CD4-positive, alpha-beta T cell treated with Interleukin-4 for 1 hour (primary cell): ENCODE measurements at places on chromosomes 13 and 19.

DNA sequence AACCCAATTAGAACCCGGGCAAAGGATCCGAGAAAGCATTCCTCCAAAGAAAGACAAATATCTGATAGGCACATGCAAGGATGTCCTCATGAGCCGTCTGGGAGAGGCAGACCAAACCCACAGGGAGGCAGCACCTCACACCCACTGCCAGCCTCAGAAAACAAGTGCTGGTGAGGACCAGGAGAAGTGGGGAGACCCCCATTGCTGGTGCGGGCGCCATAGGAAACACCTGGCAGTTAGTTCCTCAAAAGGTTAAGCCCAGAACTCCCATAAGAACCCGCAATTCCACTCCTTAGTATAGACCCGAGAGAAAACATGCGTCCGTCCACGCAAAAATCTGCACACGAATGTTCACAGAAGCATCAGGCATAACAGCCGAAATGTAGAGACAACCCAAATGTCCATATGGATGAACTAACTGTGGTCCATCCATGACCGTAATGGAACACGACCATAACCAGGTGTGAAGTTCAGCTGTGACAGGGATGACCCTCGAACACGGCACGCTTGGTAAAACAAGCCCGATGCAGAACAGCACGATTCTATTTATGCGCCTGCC, 7.9 kb downstream of the ZNF787 start:
- peak; percentile 34 for DNase-seq

DNA sequence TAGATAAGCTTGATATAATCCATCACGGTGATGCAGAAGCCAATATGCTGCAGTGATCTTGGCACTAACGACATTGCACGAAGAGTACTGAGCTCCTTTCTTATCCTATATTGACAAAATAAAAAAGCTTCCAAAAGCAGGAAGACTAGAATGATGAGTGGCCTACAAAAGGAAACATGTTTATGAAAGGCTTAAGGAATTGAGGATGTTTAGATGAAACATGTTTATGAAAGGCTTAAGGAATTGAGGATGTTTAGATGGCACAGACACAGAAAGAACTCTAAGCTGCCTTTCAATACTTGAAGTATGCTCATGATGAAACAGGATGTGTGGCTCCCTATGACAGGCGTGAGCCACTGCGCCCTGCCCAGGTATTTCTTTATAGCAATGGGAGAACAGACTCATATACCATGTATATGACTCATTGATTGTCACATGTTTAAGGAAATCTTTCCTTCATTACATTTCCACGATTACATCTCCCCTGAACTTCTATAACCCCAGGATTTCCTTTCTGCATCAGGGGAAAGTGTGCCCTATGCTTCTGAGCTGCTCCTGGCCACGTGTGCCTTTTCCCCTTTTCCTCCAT, 690.8 kb upstream of the ARGLU1 start:
- DNase-seq: no peak

DNA sequence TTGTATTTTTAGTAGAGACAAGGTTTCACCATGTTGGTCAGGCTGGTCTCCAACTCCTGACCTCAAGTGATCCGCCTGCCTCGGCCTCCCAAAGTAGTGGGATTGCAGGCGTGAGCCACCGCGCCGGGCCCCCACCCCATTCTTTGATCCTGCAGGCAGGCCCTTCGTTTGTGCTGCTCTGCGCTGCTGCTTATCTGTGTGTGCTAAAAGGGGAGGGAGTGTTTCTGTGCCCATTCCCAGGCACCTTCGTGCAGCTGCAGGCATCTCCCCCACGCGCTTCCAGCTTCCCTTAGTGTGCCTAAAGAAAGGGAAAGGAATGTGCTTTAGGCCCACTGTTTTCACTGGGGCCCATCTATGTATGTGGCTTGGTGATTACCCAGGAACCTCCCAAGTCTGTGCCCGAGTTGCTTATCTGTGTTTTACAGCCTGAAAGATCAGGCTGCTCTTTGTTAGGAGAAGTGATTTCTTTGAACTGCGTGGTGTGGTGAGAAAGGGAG, 27.2 kb downstream of the EPN1 start:
- no peak for DNase-seq

GRCh38 chr13:107217251-107217650, 649.3 kb upstream of the ARGLU1 start:
- no peak for DNase-seq

DNA sequence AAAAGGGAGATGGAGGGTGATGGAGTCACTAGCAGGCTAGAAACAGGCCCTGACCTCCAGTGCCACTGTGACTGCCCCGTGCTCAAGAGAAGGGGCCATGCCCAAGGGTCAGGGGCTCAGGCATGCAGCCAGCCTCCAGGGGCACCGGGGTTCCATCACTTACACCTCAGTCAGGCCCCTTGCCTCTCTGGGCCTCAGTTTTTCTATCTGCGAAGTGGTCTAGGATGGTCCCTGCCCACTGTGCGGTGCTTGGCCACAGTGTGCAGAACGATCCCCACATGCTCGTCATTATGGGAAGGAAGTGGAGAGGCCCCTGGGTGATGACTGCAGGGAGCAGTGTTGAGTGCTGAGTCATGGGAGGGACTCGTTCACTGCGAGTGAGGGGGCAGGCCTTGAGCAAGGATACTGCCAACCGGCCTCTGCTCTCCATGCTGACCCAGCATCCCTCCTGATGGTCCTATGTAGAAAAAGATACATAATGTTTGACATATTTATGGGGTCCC, 23.1 kb downstream of the TMED1 start:
- peak; percentile 63 for DNase-seq

DNA sequence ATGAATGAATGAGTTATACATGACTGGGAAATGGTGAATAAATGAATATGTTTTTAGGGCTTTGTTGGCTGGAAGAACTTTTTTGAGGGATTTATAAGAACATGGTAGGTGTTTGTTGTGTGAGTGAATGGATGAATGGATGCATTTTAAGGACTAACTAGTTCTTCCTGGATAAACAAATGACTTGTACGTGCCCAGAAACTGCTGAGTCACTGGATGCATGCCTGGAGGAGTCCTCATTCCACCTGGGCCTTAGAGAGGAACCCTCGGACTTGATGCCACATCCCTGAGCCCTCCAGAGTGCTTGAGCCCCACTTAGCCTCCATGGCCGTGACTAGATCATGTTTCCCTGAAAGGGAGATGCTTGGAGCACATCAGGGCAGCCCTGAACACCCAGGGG, 153.4 kb downstream of the DPF1 start:
- no peak for DNase-seq

GRCh38 chr13:85420136-85420535, 379.1 kb downstream of the SLITRK6 start:
- no peak for DNase-seq

- no peak for DNase-seq
Measured at GRCh38 chr19:3821156-3821555, 35.0 kb upstream of the MATK start.

DNA sequence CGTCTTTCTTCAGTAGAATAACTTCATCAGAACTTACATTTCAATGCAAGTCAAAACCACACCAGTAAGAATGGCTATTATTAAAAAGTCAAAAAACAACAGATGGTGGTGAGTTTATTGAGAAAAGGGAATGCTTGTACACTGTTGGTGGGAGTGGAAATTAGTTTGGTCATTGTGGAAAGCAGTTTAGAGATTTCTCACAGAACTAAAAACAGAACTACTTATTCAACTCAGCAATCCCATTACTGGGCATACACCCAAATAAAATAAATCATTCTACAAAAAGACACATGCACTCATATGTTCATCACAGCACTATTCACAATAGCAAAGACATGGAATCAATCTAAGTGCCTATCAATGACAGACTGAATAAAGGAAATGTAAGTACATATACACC, 231.2 kb downstream of the NHLRC3 start:
- DNase-seq: no peak

DNA sequence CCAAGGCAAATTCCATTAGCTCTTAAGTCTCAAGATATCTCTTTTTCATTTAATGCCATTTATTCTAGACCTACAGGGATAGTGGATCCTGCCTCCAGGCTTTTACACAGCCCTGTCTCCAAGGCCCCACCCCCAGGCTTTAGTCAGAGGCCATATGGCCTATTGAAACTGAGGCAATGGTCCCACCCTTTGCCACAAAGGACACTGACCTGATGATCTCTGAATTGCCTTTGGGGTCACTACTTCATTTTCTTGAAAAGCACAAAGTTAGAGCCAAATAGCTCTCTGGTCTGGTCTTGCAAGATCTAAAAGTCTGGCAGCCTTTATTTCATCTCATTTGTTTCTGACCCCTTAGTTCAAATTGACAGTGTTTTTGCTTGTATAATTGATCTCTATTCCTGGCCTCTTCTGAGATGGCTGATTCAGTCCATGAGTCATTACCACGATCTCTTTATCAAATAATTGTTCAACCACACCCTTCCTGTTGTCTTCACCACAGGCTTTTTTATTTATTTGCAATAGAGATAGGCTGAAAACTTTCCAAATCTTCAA, 209.8 kb downstream of the FGF14 start:
- no peak for DNase-seq

- no peak for DNase-seq
Measured at GRCh38 chr19:39696387-39696786, 7.9 kb upstream of the LGALS14 start.

GRCh38 chr19:16197188-16197621, 506 bp upstream of the AP1M1 start:
- DNase-seq: no peak

DNA sequence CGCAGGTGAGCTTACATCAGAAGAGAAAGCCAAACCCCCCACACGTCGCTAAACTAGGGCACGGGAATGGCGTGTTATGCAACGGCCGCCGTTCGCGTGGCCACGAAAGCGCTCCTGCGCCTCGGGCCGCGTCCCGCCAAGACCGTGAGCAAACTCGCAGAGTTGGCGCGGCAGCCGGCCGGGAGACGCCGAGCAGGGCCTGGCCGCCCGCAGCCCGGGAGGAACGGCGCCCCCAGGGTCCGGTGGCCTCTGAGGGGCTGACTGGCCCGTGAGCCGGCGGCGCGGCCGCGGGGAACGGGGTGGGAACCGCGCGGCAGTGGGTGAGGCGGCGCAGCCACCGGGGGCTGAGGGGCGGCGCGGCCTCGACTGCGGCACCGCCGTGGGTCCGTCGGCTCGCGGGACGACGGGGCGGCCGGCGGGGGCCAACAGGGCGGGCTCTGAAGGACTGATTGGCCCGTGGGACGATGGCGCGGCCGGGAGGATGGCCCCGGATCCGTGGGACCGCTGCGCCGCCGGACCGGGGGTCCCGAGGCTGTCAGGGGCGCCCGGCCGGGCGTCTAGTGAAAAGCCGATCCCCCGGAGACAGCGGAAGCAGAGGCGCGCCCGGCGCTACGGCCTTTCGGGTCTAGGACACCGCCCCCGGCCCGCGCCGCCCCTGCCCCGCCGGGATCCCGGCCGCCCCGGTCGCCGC, 903 bp downstream of the LATS2 start:
- no peak for DNase-seq

GRCh38 chr19:18418029-18418482, 1.1 kb upstream of the SSBP4 start:
- no peak for DNase-seq

DNA sequence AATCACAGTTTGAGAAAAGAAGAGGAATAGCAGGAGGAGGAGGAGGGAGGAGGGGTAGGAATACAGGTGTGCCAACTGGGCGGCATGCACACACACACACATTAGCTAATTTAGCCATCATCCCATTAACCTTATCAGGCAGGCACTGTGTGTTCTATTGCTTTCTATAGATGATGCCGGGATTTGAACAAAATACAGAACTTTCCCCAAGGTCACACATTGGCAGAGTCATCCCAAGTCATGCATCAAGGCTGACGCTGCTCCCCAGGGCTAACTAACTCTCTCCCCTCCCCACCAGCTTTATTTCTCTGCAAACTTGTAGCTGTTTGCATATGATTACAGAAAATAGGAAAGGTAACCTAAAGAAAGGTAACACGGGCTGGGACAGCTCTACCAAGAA, 83.0 kb downstream of the NUFIP1 start:
- no peak for DNase-seq

GRCh38 chr19:15247107-15248014, 15.1 kb upstream of the EPHX3 start:
- DNase-seq: no peak

GRCh38 chr13:27338207-27338606, 67.6 kb downstream of the RASL11A start:
- DNase-seq: no peak

GRCh38 chr13:50334115-50334778, 319.0 kb downstream of the KCNRG start:
- DNase-seq: no peak

DNA sequence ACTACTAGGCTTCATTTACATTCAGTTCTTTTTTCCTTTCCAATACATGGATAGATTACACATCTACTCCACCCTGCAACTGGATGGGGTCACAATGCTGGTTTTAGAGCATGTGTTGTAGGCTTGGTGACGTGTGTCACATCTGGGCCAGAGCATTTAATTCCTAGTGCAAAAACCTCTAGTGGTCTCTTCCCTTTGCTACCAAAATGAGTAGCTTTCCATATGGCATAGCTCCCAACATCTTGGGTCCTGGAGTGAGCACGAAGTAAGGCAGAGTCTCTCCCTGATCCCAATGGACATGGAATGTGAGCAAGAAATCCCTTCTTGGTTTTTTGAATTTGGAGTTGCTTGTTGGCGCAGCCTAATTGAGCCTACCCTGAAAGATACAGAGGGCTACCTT, 51.7 kb downstream of the TNFSF11 start:
- DNase-seq: no peak

DNA sequence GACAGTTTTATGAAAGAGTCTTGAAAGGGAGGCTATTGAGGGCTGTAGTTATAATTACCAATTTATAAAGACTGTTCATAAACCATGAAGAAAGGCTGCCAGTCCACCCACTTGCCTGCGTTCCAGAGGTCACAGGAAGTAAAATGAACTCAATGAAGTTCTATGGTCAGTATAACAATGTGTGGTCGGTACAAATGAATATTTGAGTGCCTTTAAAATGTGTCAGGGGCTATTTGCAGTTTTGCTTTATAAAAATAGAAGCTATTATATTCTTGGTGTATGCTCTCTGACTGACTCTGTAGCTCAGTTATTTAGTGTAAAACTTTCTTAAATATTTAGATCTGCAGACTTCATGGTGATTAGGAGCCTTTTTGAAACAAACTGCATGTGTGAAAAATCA, 47.0 kb downstream of the ESD start:
- DNase-seq: no peak

DNA sequence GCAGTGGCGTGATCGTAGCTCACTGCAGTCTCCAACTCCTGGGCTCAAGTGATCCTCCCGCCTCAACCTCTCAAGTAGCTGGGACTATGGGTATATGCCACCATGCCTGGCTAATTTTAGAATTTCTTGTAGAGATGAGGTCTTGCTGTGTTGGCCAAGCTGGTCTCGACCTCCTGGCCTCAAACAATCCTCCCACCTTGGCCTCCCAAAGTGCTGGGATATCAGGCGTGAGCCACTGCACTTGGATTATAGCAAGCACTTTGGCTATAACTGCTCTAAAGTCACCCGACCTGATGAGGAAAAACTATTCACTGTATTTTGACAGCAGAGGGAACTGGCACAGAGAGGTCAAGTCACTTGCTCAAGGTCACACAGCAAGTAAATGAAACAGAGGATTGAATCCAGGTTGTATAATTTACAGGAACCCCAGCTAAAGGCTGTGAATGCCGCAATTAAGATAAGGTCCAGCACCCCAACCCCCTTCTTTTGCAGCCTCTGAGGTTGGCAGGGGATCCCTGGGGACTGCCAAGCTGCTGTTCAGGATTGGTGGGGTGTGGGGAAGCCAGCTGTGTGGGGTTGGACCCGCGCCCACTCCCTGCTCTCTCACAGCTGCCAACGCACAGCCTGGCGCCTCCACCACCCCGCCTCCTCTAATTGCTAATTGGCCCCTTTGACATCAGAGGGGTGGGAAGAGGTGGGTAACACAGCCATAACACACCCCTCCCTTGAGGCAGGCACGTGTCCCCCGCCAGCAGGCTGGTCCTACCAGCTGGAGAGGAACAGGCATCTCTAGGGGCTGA, 6.0 kb downstream of the TMIGD2 start:
- no peak for DNase-seq

GRCh38 chr19:50822661-50823208, 852 bp downstream of the KLK1 start:
- no peak for DNase-seq
